ENCODE measurements at places on chromosomes 1 and 21.

GRCh38 chr1:1086911-1087341 lies 12.8 kb upstream of the RNF223 start:
- DNase-seq, result no peak

GRCh38 chr1:90854397-90854924 lies 137.4 kb upstream of the BARHL2 start:
- DNase-seq, result no peak

GRCh38 chr1:115982400-115982799 lies 6.1 kb downstream of the SLC22A15 start:
- no peak for DNase-seq

GRCh38 chr1:9417695-9418094 lies 121.6 kb upstream of the SLC25A33 start:
- DNase-seq, result no peak

DNA sequence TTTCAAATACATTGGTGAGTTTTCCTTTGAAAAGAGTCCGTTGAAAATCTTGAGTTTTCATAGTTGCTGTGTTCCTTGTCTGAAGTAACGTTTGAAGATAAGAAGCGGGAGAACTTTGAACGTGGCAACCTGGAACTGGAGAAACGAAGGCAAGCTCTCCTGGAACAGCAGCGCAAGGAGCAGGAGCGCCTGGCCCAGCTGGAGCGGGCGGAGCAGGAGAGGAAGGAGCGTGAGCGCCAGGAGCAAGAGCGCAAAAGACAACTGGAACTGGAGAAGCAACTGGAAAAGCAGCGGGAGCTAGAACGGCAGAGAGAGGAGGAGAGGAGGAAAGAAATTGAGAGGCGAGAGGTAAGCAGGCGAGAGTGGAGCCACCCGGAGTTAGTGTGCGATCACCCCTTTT lies 129.7 kb downstream of the ITSN1 start:
- no peak for DNase-seq

GRCh38 chr1:163875200-163875926 lies 553.6 kb downstream of the NUF2 start:
- DNase-seq, result peak; percentile 71

DNA sequence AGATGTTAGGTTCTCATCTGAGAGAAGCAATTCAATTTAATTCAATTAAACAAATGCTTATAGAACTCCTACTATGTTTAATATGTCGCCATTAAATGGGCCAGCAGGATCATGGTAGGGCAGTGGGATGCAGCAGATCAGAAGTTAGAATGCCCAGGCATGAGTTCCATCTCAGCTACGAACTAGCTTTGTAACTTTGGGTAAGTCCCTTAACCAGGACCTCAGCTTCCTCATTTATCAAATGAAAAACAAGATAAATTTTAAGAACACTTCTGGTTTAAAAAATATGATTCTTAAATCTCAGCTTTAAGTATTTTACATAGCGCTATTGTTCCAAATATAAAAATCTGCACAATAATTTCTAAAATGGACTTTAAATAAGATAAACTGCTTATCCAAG lies 67.5 kb upstream of the GFI1 start:
- DNase-seq, result no peak

DNA sequence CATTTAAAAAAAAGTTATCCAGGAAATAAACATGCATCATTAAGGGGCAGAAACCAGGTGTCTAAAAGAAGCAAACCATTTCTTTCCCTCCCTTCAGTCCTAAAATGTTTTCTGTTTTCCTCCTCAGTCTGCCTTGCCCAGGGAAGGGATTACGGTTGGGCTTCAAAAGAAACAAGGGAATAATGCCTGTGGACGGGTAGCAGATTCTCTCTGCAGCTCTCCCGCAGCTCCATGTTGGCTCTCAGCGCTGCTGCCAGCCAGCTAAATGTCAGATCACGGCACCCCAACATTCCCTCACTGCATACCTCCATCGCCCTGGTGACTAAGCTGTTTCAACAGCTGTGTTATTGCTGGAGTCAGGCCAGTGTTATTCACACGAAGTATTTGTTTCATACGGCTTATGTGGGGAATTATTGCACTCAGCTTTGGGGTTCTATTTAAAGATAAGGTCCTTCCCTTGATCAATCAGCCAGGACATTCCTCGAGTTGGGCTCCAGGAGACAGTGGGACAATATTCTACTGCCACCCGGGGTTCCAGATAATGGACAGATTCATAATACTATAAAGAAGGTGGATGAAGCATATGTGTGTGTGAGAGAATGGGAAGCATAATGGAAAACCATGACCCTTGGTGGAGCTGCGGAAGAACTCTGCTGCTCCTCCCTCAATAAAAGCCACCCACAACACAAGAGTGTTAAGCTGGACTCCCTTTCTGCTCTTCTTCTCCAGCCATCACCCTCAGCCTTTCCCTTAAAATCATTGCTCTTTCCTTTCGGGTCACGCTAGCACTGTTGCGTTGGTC lies 58.2 kb downstream of the WLS start:
- peak; percentile 89 for DNase-seq

- DNase-seq, result no peak
Observed at GRCh38 chr1:247304031-247304430, 27.6 kb downstream of the ZNF496 start.

- DNase-seq, result no peak
Observed at GRCh38 chr21:31318971-31319370, 25.1 kb downstream of the TIAM1 start.

DNA sequence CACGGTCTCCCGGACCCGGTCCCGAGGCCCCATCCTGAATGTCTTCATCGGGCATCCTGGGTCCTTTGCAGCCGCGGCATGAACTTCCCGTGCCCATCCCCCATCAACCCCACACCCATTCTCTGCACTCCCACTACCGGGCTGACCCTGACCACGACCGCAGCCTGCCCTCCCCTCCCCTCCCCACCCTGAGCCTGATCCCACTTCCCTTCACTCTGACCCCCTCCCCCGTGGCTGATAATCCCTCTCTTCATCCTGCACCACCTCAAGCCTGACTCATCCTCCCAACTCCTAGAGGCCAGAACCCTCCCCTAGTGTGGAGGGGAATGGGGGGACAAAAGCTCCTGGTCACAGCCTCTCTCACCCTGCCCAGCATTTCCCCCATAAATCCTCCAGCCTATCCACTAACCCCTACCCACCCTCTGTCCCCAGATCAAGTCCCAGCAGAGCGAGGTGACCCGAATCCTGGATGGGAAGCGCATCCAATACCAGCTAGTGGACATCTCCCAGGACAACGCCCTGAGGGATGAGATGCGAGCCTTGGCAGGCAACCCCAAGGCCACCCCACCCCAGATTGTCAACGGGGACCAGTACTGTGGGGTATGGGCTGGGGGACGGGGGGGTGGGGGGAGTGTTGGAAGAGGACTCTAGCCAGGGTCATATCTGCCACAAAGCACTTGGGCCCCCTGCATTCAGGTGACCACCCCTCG lies 602 bp downstream of the SH3BGRL3 start:
- DNase-seq, result no peak

DNA sequence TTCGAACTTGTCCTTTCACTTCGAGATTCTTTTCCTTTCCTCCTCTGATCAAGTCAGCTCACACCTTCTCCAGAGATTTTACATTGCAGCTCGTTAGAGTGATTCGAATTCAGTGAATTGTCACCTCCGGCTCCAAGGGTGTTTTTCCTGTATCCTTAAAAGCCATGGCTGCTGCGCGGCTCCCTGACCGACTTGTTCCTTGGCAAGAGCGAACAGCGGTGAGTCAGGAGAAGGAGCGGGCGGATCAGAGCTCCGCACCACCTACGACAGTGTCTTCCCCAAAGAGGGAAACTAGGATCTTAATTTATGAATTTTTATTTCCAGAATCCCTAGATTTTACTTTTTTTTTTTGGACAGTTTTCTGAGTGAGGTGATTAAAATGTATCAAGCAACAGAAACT lies 204.4 kb upstream of the ADGRL2 start:
- no peak for DNase-seq

- no peak for DNase-seq
Observed at GRCh38 chr1:15816674-15817073, 9.2 kb upstream of the UQCRHL start.

DNA sequence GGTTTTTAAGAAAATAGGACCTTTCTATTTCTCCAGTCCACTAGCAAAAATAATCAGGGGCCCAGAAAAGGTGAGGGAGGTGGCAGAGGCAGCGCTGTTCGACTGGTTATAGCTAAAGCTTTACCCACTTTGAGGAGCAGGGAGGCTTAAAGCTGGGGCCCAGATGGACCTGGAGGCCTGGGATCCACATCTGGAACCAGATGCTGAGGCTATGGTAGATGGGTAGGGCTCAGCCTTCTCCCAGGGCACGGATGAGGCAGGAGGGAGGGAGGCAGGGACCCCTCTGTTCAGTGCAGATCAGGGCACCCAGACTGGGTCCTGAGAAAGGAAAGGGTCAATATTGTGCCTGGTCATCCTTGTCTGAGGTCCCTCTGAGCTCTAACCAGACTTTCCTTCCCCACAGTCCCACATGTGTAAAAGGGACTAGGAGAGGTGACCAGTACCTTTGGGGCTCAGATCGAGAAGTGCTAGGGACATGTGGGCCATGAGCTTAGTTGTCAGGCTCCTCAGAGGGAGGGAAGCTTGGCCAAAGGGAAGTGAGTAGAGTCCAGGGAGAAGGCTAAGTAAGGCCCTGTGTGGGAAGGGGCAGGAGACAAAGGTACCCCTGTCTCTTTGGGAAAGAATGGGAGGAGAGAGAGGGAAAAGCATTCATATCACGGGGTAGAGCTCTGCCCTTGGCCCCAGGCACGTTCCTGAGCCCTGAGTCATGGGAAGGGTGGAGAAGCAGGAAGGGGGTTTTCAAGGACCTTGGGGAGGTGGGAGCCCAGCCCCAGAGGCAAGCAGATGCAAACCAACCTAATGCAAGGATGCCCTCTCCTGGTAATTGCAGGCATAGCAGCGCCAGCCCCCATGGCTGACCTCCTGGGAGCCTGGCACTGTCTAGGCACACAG lies 15.4 kb downstream of the LMNA start:
- peak; percentile 89 for DNase-seq

DNA sequence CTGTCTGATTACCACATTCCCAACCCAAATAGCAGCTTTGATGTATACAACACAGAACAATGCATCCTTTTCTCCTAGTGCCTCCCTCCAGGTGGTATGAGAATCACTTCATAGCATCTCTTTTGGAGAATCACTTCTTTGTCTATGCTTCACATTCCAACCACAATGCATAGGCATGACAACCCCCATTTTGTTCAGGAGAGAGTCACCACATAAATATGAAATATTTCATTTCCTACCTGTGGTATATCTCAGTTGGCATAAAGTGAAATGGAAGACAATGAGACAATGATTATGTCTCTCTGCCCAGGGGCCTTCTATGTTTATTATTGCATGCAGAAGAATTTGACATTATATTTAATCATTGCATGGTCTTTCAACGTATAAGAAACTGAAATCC lies 112.2 kb downstream of the BRINP2 start:
- DNase-seq, result no peak

DNA sequence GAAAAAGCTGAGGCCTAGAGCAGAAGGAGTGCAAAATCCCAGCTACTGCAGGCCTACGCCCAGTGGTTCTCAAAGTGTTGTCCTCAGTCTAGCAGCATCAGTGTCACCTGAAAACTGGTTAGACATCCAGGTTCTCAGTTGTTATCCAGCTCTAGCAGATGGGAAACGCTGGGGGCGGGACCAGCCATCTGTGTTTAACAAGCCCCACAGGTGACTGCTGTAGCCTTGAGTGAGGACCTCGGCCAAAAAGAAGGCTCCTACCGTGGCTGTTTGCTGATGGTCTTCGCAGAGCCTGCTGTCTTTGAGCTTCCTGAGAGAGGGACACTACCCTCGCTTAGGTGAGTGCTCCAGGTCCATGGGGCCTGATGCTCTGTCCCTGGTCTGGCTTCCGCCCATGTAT lies 69.7 kb downstream of the LRRN2 start:
- DNase-seq, result no peak

- DNase-seq, result no peak
Observed at GRCh38 chr1:232450615-232451014, 179.3 kb downstream of the SIPA1L2 start.

- no peak for DNase-seq
Observed at GRCh38 chr1:78369546-78369945, 121.2 kb upstream of the PTGFR start.

DNA sequence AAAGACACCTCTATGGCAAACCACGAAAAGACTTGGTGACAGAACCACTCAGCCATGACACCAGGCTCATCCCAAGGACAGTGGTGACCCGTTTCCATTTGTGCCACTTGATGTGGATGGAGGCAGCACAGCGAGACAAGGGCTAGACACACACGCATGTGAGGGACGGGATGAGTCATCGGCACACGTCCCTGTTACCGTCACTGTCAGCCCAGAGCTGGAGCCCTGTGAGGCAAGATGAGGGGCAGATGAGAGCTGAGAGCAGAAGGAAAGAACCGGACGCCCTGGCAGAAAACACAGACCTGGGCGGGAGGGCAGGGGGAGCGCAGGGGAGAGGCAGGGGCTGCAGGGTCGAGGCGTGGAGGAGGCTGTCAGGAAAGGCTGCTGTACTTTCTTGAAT lies 57.8 kb downstream of the SIK1 start:
- no peak for DNase-seq

DNA sequence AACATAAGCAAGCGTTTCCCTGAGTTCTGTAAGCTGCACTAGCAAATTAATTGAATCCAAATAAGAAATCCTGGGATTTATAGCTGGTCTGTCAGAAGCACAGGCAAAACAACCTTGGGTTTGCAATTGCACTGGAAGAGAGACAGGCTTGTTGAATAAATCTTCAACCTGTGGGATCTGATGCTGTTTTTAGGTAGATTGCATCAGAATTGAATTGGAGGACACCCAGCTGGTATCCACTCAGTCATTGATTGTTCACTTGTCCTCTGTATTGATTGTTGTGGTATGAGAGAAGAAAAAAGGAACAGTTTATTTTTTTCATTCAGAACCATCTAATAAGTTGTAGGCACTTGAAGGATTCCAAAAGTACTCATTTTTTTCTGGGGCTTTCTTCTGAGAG lies 497.4 kb downstream of the SIPA1L2 start:
- DNase-seq, result no peak

- DNase-seq, result no peak
Observed at GRCh38 chr1:159921700-159922504, 3.4 kb downstream of the TAGLN2 start.

- DNase-seq, result no peak
Observed at GRCh38 chr21:31952828-31953227, 80.0 kb downstream of the HUNK start.

GRCh38 chr1:177517546-177517945 lies 346.8 kb downstream of the BRINP2 start:
- DNase-seq, result peak; percentile 47

GRCh38 chr1:242886137-242886536 lies 361.6 kb upstream of the PLD5 start:
- DNase-seq, result no peak

DNA sequence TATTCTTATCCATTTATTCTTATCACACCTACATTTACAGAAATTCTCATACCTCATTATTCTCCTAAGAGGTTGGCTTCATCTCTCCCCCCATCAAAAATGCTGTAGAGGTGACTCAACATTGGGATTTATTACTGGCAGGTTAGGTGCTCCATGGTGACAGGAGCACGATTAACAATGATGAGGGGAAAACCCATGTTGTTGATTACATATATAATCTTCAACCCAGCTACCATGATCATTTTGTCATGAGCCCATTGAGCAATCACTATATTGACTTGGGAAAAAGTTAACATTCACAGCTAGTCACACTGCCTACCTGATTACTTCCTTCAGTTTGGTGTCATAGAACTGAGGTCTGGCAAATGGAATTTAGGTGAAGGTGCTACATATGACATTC lies 712.1 kb upstream of the CHRM3 start:
- DNase-seq, result no peak

All from non-pigmented ciliary epithelial cell (primary cell).